Stimulated activated CD4-positive, alpha-beta T cell treated with anti-CD3 and anti-CD28 coated beads, Interleukin-15, amount 100 ng/mL, for 24 hours (primary cell): ENCODE measurements at places on chromosomes 4 and X.

DNA sequence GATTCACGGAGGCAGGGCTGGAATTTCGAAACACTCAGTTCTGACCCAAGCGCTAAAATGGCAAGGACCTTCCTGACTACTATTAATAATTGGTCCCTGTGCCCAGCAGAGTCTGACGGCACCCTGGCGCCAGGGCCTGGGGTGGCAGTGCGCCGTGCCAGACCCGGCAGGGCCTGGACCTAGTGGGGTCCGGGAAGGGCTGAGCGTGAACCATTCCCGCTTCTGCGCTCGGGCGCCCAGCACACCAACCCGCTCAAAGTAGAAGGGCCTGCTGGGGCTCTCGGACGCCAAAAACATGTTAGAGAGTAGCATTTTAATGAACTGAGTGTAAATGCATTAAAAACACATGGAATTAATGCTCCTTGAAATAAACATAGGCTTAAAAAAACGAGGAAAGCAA is 346.7 kb upstream of the SFRP2 start:
- DNase-seq: no peak

DNA sequence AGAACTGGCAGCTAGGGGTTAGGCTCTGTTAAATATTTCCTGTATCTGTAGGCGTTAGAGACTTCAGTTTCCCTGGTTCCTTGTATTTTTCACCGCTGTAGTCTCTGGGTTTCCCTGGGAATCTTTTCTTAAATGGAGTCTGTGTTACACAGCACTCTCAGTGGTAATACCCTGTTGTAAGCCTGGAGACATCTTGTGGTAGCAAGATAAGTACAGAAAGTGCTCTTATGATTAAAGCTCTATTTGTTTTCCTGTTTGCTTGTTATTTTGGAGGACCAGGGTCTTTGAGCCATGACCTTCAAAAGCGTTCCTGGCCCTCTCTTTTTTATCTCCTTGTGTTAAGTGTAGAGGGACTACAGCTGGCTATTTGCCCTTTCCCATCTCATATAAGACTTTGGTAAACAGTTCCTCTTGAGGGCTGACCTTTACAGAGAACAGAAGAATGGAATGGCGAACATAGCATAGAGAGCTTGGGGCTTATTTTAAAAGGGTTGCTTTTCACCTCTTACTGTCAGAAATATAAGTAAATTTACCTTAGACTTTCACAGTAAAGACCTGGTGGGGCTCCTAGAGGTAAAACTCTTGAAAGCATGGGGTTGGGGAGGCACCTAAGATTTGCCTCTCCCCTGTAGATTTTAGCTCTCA is 782.5 kb downstream of the FAT4 start:
- DNase-seq: no peak

- no peak for DNase-seq
These were observed 180.8 kb downstream of the NHS start for GRCh38 chrX:17555846-17556245.

DNA sequence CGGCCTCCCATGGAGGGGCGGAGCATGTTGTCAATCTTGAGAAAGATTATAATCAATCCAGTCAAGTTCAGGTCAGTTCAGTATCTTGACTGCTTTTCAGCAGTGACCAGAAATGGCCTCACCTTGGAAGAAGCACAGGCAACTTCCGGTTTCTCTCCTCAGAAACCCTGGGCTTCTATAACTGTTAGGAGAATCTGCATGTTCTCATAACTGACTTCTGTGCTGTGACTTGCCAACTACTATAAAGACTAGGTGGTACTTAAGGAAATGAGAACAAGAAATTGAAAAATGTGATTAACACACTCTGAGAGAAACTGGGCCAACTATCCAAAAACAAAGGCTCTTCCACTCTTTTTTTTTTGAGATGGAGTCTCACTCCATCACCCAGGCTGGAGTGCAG is 35.9 kb upstream of the TLR3 start:
- no peak for DNase-seq

GRCh38 chr4:112329672-112330375 is 32.7 kb downstream of the ALPK1 start:
- DNase-seq: no peak

DNA sequence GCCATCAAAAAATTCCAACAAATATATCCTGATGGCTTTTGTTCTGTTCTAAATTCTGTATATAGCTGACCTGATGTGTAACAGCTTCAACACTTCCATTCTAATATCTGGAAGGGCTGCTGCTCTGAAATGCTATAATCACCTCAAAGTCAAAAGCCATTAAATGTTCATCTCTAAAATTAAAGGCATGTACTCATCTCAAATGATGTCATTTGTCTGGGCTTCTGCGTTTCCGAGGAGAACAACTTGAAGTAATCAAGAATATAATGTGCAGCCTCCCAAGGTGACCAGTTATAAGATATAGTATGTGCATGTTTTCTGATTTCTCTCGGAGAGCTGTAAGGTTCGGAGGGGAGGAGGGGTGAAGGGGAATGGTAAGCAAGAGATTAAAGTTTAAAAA is 237.6 kb downstream of the SCFD2 start:
- no peak for DNase-seq

- DNase-seq: no peak
These were observed 178.0 kb downstream of the GASK1B start for GRCh38 chr4:157994863-157995262.

GRCh38 chr4:92234393-92235176 is 69.2 kb upstream of the GRID2 start:
- DNase-seq: no peak

DNA sequence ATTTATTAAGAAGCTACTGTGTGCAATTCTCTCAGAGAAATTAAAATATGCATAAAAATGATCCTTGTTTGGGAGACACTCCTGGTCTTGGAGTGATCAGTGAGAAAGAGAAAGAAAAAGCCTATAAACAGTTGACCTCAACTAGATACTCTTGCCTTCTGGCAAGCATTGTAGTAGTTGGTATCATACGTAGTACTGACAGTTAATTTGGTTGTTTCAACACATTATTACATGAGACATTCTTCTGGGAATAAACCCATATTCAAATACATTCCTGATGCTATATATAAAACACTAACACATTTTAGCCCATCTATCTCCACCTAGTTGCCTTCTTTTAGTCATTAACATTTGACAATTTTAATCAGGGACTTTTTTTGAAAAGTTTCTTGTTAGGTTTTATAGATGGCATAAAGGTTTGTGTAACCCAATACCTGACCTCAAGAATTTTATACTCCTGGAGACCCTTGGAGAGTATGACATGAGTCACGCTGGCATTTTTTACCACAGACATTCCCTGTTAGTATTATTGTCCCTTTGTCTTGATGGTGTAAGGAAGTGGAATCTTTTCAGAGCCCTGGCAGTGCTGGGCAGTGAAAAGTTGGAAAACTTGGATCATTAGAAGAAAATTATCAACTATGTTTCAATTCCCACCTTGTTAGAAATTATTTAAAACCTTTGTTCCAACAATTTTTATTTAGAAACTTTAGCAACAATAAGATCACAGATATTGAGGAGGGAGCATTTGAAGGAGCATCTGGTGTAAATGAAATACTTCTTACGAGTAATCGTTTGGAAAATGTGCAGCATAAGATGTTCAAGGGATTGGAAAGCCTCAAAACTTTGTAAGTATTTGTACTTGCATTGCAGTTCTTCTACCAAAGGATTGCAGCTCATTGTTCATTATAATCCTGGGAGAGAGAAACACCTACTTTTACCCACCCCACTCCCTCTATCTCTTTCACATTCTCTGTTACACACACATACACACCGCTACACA is 167.1 kb upstream of the PACRGL start:
- DNase-seq: no peak

DNA sequence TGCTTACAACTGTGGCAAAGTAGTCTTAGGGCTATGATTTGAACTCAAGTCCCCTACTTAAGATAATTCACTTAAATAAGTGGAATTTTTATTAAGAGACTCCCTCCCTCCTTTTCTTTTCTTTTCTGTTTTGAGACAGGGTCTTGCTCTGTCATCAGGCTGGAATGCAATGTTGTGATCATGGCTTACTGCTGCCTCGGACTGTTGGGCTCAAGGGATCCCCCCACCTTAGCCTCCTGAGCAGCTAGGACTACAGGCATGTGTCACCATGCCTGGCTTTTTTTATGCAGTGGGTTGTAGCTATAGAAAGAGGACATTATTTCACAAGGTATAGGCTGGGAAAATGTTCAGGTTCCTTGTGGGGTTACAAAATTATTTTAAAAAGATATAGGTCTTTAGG is 19.2 kb downstream of the DIAPH2 start:
- DNase-seq: no peak

- DNase-seq: peak; percentile 29
These were observed 67.9 kb upstream of the SLC4A4 start for GRCh38 chr4:71270901-71271300.

GRCh38 chr4:4338210-4339001 is 48.4 kb downstream of the ZBTB49 start:
- DNase-seq: no peak

DNA sequence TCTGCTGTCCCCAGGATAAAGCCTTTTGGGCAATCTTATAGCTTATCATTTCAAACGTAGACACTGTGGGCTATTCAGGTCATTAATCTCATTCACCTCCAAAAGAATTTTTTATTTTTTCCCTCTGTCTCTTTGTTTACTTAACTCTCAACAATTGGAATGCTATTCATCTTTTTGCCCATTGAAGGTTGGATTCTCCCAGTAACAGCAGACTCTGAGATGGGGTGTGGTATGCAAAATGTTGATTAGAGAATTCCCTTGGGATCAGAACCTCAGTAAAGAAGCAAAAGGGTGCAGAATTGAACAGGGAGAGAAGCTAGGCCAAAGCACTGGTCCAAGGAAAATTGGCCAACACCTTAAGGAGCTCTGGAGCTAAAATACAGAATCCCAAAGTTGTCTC is 60.4 kb downstream of the CAMK2D start:
- DNase-seq: no peak

- DNase-seq: no peak
These were observed 20.9 kb downstream of the MTHFD2L start for GRCh38 chr4:74178798-74179197.

- no peak for DNase-seq
These were observed 54.5 kb downstream of the CLDN34 start for GRCh38 chrX:10021461-10022272.

DNA sequence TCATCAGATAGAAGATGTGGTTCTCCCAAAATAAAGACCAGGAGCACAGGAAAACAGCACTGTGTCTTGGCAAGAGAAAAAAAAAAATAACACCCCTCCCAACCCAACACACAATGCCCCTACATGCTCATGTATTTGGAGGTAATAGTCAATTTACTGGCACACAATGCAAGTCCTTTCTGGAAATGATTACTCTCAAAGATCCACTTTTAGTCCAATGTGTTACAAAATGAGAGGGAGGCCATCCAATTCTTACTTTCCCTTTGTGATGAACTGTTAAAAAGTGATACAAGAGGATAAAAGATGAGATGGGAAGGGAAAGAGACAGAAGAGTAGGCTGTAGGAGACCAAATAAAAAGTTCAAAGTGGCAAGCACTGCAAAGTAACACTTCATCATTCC is 180.3 kb upstream of the DKK2 start:
- no peak for DNase-seq

DNA sequence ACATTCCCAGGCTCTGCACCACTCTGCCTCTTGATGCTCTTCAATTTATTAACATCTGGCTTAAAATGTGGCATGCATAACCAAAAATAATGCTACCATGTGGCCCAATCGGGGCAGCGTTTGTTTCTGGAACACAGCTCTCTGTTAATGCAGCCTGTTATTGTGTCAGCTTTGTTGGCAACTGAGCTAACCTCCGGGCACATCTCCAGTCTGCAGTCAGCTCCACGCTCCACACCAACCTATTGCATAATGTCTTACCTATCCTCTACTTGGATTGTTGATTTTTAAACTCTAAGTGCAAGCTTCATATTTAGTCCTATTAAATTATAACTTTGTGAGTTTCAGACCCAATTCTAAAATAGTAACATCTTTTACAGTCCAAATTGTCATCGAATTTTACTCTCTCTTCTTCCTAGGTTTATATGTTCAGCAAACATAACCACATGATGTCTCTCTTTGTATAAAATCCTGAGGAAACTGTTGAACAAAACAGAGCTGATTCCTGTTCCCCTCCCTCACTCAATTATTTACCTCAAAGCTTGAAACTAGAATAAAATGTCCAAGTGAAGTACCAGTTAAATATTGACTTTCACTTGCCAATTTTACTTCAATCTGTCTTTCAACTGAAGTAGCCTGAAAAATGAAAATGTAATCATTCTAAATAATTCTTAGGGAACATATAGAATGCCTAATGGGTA is 92.2 kb upstream of the RAPGEF2 start:
- DNase-seq: no peak

- DNase-seq: no peak
These were observed 7.3 kb downstream of the HAUS7 start for GRCh38 chrX:153463031-153463430.

DNA sequence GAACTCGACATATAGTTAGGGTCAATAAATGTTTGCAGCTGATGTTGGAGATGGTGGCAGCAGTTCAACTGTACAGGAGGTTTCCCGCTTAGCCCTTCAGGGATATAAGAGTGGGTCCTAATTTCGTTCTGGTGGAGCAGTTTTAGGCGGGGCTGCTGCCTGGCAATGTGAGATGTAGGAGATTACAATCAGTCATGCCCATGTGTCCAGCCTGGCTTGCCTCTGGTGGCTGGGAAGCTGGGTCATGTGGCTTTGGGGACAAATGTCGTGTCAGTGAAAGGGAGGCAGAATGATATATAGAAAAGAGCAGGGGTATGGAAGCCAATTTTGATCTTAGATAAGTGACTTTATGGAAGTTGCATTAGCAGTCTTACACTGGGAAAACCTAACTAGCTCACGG is 129.4 kb downstream of the CLCN4 start:
- DNase-seq: no peak

DNA sequence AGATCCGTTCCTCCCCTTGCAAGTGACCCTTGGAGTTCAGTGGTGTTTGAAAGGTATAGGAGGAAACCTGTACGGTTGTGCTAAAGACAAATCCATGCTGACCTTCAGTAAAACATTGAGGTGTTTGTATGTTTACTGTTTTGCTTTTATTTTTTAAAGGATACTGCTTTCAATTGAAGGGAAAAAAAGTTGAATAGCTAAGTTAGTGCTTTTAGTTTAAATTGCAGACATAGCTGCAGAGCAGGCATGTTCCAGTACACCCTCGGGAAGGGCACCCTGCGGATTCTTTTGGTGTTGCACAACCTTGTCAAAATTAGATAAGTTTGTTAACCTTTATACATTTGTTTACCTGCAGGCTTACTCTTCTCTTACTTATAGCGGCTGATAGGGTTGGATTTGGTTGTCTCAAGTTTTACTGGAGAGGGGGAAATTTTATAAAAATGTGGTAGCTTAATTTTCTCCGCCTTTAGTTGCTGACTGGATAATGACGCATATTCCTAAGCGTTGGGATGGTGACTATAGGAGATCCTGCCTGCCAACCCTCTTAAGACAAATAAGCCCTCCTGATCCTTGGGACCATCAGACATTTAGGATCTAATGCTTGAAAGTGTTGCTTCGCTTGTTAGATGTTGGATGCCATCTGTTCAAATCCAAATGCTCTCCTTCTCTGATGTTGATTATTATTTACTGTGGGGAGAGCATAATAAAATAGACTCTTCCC is 2.0 kb downstream of the RAPGEF2 start:
- peak; percentile 11 for DNase-seq
